ENCODE measurements at places on chromosomes 13 and 19.

- DNase-seq = no peak
These were observed 58.4 kb upstream of the UQCRFS1 start for GRCh38 chr19:29271341-29271740.

- DNase-seq = peak; percentile 89
These were observed 13.6 kb upstream of the C5AR1 start for GRCh38 chr19:47296036-47296435.

- DNase-seq = no peak
These were observed 32.3 kb downstream of the SYT3 start for GRCh38 chr19:50607388-50607787.

- no peak for DNase-seq
These were observed 6.8 kb downstream of the FIZ1 start for GRCh38 chr19:55592391-55593090.

DNA sequence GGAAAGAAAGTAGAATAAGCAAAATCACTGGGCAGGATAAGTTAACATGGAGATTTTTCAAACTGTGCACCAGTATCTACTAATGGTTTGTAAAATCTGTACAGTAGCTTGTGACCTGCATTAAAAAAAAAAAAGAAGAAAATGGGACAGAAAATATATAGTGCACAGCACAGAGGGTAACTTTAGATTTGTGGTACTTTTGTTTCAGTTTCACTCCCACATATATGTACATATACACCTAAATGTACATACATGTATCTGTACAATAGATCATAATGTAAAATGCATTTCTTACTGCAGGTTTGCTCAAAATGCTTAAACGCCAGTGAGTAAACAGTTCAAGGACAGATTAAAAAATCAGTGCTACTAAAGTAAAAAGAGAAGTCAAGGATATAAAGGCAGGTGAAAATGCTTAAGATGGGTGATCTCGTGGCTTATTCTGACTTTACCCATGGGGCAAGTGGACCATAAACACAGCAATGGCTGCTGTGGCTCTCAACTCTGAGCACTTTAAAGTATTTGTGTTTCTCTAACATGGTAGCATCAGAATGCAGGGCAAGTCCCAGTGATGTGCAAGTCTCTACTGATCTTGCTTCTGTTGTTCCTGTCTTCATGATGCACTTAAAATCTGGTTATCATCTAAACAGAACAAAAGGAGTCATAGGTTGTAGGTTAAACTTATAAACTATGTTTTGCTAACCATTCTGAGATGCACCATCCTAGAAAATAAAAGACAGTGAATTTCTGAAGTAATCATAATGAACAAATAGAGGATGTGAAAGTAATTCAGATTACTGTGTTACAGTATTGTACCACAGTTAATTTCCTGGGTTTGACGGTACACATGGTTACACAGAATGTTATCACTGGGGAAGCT lies 112.3 kb downstream of the MIPEP start:
- DNase-seq = no peak

GRCh38 chr13:87887459-87888123 lies 216.4 kb downstream of the SLITRK5 start:
- DNase-seq = no peak

- peak; percentile 92 for DNase-seq
These were observed 14.1 kb upstream of the TNFSF9 start for GRCh38 chr19:6516659-6517291.

GRCh38 chr19:38977445-38978325 lies 2.1 kb upstream of the FBXO17 start:
- DNase-seq = peak; percentile 29

GRCh38 chr19:38298821-38299680 lies 5.0 kb upstream of the C19orf33 start:
- DNase-seq = no peak

- no peak for DNase-seq
These were observed 214.2 kb downstream of the FGF9 start for GRCh38 chr13:21884965-21885567.

- no peak for DNase-seq
These were observed 101.7 kb downstream of the TNFRSF19 start for GRCh38 chr13:23671897-23672296.

- no peak for DNase-seq
These were observed 7.5 kb downstream of the RPL21 start for GRCh38 chr13:27258637-27259386.

- peak; percentile 74 for DNase-seq
These were observed at the start of gene MYH14 for GRCh38 chr19:50203281-50204080. Gene MYH14 (plus strand): TSS chr19:50203622. CDS start chr19:50210366, 6,744 bp downstream.

- DNase-seq = no peak
These were observed 359.2 kb upstream of the OBI1 start for GRCh38 chr13:79018166-79018565.

GRCh38 chr13:82688400-82688994 lies 1193.8 kb downstream of the SLITRK1 start:
- no peak for DNase-seq

DNA sequence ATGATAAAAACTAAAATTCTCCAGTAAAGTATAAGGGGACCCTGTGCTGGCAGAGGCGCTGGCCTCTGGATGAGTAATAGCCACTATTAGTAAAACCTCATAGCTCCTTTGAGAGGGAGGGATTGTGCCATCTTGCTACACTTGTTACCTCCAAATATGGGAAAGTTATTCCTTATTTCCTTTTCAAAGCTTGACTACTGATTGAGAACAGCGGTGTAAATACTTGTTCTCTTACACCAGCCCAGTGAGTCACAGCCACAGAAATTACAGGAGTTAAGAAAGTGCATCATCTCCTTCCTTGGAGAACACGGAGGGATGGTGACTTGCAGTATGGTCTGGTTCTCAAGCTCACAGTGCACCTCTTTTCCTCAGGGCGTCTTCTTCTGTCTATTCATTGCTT lies 379.0 kb downstream of the EFNB2 start:
- peak; percentile 66 for DNase-seq

DNA sequence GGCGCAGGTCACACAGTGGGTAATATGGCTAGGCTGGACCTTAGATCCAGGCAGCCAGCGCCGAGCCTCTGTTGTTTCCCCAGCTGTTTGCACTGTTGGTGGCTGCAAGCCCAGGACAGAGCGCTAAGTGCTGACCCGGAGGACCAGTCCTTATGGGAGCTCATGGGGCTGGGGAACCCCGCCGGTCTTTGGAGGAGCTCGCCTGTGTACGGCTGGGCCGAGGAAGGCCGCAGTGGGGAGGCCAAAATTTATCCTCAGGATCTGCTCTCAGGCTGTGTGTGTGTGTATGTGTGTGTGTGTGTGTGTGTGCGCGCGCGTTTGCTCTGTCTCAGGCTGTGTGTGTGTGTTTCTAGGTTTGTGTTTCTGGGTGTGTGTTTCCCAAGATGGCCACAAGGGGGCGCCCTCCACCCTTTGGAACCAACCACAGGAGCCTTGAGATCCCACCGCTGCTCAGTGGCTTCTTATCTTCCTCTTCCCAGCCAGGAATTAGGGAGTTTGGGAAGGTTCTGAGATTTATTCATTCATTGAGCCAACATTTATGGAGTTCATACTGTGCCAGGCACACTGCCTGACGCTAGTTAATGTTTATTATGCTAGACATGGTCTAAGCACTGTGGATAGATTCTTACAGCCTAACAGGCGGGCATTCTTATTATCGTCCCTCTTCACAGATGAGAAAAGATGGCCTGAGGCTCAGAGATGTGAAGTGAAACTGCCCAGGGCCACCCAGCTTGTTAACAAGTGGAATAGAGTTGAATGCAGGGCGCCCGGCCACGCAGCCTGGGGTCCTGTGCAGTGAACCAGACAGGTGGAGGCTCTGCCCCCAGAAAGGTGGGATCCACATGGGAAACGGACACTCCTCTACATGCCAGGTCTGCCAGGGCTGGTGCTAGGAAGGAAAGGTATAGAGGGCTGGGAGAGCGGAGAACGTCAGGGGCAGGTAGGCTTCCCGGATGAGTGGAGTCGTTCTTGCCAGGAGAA lies 13.0 kb downstream of the PGLYRP1 start:
- peak; percentile 86 for DNase-seq

DNA sequence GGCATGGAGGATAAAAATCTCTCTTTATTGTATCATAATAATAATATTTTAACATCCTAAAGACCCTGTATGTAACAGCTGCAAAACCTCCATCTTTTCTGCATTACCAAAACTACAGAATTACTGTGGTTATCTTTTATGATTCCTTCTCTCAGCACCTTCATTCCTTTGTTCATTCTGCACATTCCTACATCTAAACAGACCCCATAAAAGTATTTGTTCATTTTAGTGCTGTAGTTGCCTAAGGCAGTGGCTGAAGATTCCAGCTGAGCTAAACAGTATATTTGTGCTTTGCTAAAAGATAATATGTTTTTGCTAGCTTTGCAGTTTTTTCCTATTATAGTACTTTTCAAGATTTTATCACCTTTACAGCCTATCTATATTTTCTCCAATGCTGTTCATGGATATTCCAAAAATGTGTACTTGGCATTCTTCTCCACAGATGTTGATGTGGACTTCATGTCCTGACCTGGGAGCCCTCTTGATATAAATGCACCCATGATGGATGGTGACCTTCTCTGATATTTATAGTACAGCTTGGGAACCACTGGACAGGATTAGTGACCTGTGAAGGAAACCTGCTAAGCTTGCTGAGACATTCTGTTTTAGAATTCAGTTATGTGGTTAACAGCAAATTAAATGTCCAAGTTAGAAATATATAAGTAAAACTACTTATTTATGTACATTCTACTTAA lies 2832.9 kb upstream of the PCDH20 start:
- DNase-seq = no peak

GRCh38 chr19:14363183-14364097 lies 17.8 kb upstream of the ADGRE5 start:
- peak; percentile 71 for DNase-seq

DNA sequence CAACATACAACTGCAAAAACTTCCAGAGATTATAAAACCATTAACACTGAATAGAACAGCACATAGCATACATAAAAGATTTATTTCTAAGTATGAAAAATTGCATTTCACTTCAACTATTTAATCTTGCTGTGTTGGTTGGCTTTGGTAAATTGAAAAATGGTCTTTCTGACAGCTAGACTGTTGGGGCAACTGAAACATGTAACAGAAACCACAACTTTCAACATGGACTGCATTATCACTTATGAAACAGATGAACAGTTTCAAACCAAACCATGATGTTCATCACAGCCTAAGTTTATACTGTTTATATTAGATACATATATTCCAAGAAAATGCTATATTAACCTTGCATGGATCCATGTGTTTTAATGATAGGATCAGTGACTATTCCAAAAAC lies 324.1 kb upstream of the PCDH9 start:
- no peak for DNase-seq

GRCh38 chr19:35512831-35513627 lies 420 bp downstream of the DMKN start:
- DNase-seq = no peak

- DNase-seq = peak; percentile 37
These were observed 513 bp downstream of the MIER2 start for GRCh38 chr19:343941-344624.

- no peak for DNase-seq
These were observed 34.3 kb downstream of the N4BP2L2 start for GRCh38 chr13:32504263-32504662.

DNA sequence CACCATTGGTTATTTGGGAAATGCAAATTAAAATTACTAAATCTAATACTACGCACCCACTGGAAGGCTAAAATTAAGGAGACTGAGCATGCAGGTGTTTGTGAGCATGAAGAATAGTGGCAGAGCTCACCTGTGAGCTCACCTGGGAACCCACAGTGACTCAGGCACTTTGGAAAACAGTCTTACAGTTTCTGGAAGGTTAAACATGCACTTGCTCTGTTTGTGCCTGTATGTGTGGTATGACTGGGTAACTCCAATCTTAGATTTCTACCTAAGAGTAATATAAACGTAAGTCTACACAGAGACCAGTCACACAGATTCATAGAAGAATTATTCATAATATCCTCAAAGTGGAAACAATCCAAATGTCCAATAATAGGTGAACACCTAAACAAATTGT lies 318.8 kb downstream of the ATP8A2 start:
- no peak for DNase-seq

DNA sequence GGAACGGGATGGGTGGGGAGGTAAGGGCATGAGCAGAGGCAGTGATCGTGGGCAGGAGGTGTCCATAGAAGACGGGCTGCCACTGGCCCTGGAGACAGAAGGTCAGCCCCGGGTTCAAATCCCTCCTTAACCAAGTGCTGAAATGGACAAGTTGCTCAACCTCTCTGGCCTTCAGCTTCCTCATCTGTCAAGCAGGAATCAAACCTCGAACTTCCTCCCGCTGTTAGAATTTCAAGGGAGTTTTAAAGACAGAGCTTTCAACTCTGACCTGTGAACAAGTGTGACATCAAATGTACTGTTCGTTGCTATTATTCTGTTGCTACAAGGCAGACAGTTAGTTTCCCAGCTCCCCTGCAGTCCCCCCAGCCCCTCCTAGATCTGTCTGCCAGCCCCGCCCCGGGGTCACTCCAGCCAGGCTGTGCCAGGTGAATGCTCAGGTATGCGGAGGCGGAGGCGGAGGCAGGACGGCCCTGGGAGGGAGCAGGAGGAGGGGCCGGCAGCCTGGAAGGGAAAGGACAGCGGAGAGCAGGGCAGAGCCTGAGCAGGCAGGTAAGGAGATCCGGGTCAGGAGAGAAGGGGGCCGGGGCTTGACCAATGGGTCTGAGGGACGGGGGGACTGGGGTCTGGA lies at the start of gene EPS8L1:
Gene EPS8L1 (plus strand): TSS at position 499 of the 628 bp plus-strand sequence. CDS start 576 bp downstream, outside the sequence.
- DNase-seq = no peak

GRCh38 chr19:29383696-29384095 lies 142.1 kb upstream of the VSTM2B start:
- DNase-seq = no peak

All from dermis blood vessel endothelial cell (primary cell).